ENCODE measurements at places on chromosomes 5 and 9.

DNA sequence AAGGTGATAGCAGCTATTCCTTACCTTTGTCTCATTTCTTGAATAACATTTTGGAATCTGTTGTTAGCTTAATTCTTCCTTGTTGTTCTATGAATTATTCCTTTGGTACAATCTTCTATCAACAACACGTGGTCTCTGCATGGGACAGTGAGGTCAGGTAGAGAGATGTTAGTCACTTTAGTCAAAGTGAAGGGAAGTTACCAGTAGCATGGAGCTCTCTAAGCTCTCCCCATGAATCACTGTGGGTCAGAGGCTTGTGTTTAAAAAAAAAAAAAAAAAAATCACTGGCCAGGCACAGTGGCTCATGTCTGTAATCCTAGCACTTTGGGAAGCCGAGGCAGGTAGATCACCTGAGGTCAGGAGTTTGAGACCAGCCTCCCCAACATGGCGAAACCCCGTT lies 116.0 kb downstream of the GOLPH3 start:
- no peak for DNase-seq

- DNase-seq, result no peak
These were observed 76.6 kb upstream of the PRRC1 start for GRCh38 chr5:127440831-127441230.

- DNase-seq, result no peak
These were observed 1188.9 kb upstream of the C9orf72 start for GRCh38 chr9:28762167-28762566.

GRCh38 chr9:69605406-69605805 lies 66.8 kb downstream of the APBA1 start:
- peak; percentile 19 for DNase-seq

GRCh38 chr9:138120511-138121437 lies 243.2 kb downstream of the CACNA1B start:
- DNase-seq, result no peak

DNA sequence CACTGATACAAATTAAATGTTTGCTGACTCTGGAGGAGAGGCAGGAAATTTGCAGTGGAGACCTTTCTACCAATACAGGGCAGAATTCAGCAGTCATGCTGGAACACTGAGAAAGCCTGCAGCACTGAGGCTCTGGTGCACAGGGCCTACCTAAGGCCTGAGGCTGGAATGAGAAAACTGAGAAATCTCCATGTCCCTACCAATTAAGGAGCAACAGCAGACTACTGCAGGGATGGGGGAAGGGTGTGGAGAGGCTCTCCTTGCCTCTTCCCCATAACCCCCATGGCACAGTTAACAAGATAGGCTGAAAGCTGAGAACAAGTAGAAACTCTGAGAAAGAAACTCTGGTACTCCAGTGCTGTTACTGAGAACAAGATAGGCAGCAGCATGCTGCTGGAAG lies 10.5 kb downstream of the FBXO4 start:
- DNase-seq, result no peak

GRCh38 chr9:23669776-23670175 lies 156.3 kb downstream of the ELAVL2 start:
- no peak for DNase-seq

DNA sequence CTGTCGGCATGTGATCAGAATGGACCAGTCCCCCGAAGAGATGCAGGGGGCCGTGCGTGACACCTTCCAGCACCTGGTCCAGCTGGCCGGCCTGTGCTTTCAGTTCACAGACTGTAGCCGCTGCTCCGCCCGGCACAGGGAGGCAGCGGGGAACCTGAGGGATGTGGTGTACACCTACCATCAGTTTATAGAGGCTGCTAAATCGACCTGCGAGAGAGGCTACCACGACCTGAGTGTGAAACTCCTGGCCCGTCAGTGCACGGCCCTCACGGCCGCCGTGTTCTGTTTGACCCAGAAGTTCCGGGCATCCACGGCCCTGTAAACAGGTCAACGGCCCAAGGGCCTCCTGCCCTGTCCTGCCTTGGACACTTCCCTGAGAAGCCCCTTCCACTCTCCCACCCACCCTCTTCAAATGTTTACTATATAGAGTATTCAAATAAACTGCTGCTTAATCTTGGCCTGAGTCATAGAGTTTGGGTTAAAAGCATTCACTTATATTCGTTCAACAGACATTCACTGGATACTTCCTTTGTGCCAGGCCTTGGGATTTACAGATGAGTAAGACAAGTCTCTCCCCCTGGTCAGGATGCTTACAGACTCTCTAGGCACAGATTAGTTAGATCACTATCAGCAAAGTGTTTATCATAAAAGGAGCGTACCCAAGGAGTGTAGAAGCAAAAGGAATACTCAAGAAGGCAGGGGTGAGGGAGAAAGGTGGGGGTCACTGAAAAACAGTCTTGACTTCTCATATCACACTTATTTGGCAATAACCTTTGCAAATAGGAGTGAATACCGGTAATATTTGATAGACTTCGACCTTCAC lies 6.9 kb upstream of the TRMT10B start:
- no peak for DNase-seq

- DNase-seq, result no peak
These were observed 79.5 kb upstream of the MSX2 start for GRCh38 chr5:174644923-174645322.

- DNase-seq, result no peak
These were observed 272.8 kb downstream of the TAF11L14 start for GRCh38 chr5:17907094-17907493.

- no peak for DNase-seq
These were observed 44.8 kb upstream of the EQTN start for GRCh38 chr9:27341545-27342294.

- no peak for DNase-seq
These were observed 218.6 kb downstream of the ESM1 start for GRCh38 chr5:54766748-54767147.

- no peak for DNase-seq
These were observed 24.0 kb downstream of the DCTN4 start for GRCh38 chr5:150734579-150735384.

- no peak for DNase-seq
These were observed 1.4 kb upstream of the OGN start for GRCh38 chr9:92405818-92406217.

DNA sequence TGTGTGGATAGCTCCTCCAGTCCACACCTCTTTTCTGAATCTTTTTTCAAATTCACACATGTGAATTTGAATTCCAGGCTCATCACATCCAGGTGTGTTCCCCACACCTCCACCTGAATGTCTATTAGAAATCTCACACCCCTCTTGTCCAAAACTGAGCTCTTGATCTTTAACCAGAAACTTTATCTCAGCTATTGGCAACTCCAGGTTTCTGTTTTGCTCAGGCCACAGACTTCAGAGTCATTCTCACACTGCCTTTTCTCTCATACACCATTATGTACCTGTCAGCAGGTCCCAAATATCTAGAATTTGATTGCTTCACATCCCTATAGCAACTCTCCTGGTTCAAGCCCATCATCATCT lies 11.6 kb downstream of the NIPSNAP3B start:
- DNase-seq, result no peak

DNA sequence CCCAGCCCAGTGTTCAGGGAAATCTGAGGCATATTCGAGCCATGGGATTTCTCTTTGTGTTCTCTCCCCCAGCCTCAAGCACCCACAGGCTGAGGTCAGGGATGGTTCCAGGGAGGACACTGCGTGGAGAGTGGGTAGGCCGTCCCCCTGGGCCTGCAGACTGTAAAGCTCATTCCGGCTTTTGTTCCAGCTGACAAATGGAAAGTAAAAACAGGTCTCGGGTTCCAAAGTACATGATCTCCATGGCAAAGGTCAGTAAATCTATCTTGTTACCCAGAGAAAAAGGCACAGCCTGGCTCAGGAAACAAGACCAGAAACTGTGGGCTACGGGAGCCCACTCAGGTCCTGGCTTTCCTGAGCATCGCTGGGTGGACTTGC lies 116.2 kb downstream of the ROR2 start:
- no peak for DNase-seq

DNA sequence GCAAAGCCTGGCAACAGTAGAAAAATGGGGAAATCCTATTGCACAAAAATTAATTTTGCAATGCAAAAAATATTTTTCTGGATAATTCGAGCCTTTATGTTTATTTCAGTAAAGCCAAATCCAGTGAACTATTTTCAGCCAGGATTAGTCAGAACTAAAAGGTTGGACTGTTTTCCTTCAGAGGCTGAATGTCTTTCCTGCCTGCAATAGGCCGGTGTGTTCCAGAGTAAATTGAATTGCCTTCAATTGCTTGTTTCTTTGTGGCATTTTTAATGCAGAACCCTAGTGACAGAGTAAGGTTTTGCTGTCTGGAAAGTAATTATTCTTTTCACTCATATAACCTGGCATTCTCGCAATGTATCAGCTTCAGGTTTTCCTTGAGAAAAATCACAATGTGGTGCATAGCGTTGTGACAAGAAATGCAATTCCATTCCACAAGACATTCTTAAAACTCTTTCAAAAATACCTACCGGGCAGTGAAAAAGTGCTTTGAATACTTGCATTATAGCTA lies 183.7 kb downstream of the GLIS3 start:
- DNase-seq, result no peak

DNA sequence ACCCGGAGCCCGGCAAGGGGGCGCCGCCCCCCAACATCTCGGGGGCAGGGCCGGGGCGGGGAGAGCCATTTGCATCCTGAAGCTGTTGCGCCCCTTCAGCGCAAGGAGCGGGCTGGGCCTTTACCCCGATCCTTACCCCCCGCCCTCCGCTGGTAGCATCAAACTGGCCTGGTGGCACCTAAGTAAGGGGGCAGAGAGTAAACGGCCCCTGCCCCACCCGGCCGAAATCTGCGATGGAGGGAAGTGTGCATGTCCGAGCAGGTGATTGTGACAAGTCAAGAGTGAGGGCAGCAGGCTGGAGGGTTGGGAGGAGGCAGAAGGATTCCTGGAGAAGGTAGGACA lies 101.2 kb downstream of the ESM1 start:
- DNase-seq, result no peak

- no peak for DNase-seq
These were observed 56.1 kb upstream of the IFNK start for GRCh38 chr9:27468000-27468399.

DNA sequence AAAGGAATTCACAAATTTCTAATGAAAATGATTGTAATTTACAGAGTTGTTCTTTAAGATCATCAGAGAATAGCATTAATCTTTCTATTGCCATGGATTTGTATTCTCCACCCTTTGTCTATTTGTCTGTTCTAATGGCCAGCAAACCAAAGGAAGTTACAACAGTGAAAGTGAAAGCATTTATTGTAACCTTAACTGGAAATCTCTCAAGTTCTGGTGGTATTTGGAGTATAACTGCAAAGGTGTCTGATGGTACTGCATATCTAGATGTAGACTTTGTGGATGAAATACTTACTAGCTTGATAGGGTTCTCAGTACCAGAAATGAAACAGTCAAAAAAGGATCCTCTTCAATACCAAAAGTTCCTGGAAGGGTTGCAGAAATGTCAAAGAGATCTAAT lies 21.7 kb downstream of the RMI1 start:
- DNase-seq, result no peak

- DNase-seq, result no peak
These were observed 375.3 kb upstream of the DAB2 start for GRCh38 chr5:39800042-39800601.

DNA sequence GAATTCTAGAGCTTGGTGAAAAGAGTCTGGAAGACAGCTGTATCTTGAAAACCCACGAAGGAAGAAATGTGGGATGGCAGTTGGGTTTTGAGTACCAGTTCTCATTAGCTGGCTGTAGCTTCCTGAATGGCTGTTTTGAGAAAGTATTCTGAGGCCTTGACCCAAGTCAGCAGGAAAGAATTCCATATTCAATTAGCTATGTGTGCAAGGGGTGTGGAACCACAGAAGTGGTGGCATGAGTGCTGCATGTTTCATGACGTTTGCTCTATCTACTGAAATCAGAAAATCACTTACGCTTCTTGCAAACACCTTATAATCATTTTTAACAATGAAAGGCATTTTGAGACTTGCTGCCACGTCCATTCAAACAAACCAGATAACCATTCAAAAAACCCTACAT lies 69.1 kb downstream of the TRPM3 start:
- DNase-seq, result no peak

- no peak for DNase-seq
These were observed 274.3 kb downstream of the HTR1A start for GRCh38 chr5:63687854-63688516.

DNA sequence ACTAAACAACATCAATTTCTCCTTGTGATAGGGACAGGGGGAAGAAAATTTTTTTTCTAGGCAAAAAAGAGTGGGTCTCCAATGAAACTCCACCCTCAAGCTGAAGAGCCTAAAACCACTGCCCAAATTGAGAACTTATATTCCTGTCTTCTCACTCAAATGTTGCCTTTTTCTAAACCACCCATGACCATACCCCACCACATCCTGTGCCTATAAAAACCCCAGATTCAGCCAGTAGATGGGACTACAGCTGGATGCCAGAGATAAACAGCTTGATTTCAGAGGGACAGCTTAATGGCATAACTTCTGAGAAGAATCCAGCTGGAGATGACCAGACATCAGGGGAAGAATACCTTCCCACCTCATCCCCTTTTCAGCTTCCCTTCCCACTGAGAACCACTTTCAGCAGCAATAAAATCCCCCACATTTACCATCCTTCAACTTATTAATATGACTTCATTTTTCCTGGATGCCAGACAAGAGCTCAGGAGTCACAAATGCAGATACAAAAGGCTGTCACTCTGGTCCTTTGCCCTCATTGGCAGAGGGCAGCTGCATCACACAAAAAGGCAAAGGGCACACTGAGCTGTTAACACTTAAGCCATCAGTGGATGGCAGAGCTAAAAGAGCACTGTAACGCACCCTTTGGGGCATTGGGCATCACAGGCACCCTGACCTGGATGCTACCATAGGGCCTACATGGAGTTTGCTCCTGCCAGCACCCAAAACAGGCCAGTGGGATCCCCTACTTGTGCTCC lies 972.5 kb upstream of the CTNND2 start:
- DNase-seq, result no peak

- no peak for DNase-seq
These were observed 28.5 kb downstream of the AOPEP start for GRCh38 chr9:94754976-94755475.

- no peak for DNase-seq
These were observed 54.0 kb upstream of the FKTN start for GRCh38 chr9:105503881-105504280.

DNA sequence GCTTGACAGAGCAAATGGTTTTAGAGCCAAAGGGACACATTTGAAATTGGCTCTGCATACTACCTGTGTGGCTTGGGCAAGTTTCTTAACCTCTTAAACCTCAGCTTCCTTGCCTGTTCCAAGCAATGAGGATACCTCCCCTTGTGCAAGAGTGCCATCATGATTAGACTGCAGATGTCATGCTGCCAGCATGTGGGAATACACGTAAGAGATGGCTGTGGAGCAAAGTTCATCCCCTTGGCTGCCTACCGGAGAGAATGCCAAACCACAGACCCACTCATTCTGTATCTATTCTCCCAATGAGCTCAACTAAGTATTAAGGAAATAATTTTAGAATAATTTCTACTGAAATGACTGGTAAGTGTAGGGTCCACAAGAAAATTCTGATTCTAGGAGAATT lies 101.3 kb downstream of the WDR41 start:
- DNase-seq, result no peak

GRCh38 chr9:36140086-36141084 lies 3.9 kb downstream of the GLIPR2 start:
- DNase-seq, result no peak

DNA sequence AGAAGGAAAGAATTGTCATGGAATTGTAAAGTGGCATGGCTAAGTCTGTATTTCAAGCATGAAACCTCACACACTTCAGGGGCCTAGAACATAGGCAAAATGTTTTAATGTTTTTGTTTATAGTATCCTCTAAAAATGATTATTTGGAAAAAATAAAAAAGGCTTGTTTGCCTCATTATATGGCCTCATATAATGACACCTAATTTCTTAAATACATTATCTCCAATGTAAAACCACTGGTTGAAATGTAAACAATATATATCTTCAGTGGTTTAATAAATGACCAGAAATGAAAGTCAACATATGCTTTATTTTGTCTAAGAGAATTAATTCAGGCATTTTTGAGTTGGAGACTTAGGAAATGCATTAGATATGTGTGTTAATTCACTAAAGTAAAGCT lies 1736.6 kb downstream of the EFNA5 start:
- no peak for DNase-seq

Measured in NCI-H1092 treated with DMSO at 0.1 percent for 48 hours (cell line).